ENCODE measurements at places on chromosomes 2 and 18. TPM values are rescaled to one million over a fixed set of nuclear protein-coding genes. Genes with fewer than 3 reads are reported as not detected.

The NETO1 gene
- 12.9 TPM for total RNA-seq

The IL37 gene
- 2.6 TPM for total RNA-seq

The PLA2R1 gene
- total RNA-seq = 3.4 TPM

The SRD5A2 gene
- 0.07 TPM for total RNA-seq

The CCDC68 gene
- 2.6 TPM for total RNA-seq

The ALK gene
- total RNA-seq = 0.87 TPM

The DNAJC5G gene
- total RNA-seq = not detected

The VAMP5 gene
- not detected for total RNA-seq

The AMER3 gene
- not detected for total RNA-seq

The TMEM198 gene
- total RNA-seq = 1.1 TPM

The ALPI gene
- total RNA-seq = not detected

The COQ10B gene
- 23.5 TPM for total RNA-seq

The PLEKHB2 gene
- total RNA-seq = 73.9 TPM

The ATP6V1B1 gene
- total RNA-seq = not detected

The ZNF521 gene
- total RNA-seq = 0.04 TPM

The IL36G gene
- 0.62 TPM for total RNA-seq

The INHA gene
- 1.5 TPM for total RNA-seq

The NOSTRIN gene
- 0.69 TPM for total RNA-seq

The CPO gene
- total RNA-seq = not detected

The NRP2 gene
- total RNA-seq = 18.3 TPM

The BOLL gene
- total RNA-seq = not detected

The RNF152 gene
- 2.8 TPM for total RNA-seq

The TLX2 gene
- total RNA-seq = 3.4 TPM

The RAB6C gene
- total RNA-seq = not detected

The ARHGAP28 gene
- 10.0 TPM for total RNA-seq

The KCNF1 gene
- 1.3 TPM for total RNA-seq

The CERKL gene
- 0.98 TPM for total RNA-seq

The TXNDC2 gene
- 0.87 TPM for total RNA-seq

The ITSN2 gene
- total RNA-seq = 21.9 TPM

Measured in PC-3 (cell line).